ENCODE measurements at places on chromosomes 11 and 22. TPM values are rescaled to one million over a fixed set of nuclear protein-coding genes. Genes with fewer than 3 reads are reported as not detected.
A peak's percentile ranks its signal among the peaks of the same experiment; 100 is the strongest.

DNA sequence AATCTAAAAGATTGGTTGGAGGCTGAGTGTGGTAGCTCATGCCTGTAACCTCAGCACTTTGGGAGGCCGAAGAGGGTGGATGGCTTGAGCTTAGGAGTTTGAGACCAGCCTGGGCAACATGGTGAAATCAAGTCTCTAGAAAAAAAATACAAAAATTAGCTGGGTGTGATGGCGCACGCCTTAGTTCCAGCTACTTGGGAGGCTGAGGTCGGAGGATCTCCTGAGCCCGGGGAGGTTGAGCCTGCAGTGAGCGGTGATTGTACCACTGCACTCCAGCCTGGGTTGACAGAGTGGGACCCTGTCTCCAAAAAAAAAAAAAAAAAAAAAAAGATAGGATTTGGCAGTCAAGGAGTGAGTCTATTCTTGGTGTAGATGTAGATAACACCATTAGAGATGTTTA, 10.6 kb downstream of the FOLR1 start:
- DNase-seq, result no peak

- no peak for DNase-seq
Observed at GRCh38 chr11:112637876-112638275, 323.3 kb upstream of the NCAM1 start.

DNA sequence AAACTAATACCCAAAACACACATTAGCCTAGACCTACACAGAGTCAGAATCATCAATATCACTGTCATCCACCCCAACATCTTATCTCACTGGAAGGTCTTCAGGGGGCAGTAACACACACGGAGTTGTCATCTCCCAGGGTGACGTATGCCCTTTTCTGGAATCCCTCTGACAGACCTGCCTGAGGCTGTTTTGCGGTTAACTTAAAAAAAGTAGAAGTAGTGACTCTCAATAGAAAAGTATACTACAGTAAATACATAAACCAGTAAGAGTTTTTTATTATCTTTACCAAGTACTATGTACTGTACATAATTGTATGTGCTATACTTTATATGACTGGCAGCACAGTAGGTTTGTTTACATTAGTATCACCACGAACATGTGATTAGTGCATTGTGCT, 80.5 kb downstream of the PGR start:
- peak; percentile 54 for DNase-seq

DNA sequence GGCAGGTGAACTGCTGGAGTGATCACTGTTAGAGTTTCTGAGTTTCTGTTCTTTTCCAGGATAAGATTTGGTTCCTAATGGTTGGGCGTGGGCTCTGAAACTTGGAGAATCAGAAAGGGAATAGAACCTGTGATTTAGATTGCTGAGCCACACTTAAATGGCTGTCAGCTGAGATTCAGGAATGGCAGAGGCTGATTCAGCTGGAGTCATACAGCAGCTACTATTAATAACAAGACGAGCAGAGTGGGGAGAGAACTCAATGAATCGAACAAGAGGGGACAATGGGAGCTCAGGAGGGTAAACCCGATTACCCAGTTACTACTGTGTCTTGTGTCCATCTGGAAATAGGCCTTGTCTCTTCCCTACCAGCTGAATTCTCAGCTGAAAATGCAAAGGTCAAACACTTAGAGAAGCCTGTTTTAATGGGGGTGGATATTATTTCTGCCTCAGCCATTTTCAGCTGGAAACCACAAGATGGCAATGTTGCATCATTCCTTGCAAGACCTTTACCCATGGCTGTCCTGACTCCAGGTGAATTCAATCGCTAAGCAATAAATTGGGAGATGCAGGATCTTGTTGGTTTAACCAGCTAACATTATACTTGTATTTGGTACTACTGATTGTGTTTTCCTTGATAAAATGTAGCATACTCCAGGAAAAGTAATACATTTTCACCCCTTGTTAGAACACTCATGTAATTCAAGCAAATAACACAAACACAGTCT, 104.5 kb upstream of the RAG2 start:
- peak; percentile 78 for DNase-seq

The SMCO4 gene
- 22.9 TPM for total RNA-seq

The OSBP2 gene
- total RNA-seq, result 2.8 TPM

The STIM1 gene
- total RNA-seq, result 22.7 TPM

The MMP12 gene
- 1.5 TPM for total RNA-seq

The CDC42BPG gene
- not detected for total RNA-seq

All from H4 (cell line).